ENCODE measurements at places on chromosomes 2 and 18.

DNA sequence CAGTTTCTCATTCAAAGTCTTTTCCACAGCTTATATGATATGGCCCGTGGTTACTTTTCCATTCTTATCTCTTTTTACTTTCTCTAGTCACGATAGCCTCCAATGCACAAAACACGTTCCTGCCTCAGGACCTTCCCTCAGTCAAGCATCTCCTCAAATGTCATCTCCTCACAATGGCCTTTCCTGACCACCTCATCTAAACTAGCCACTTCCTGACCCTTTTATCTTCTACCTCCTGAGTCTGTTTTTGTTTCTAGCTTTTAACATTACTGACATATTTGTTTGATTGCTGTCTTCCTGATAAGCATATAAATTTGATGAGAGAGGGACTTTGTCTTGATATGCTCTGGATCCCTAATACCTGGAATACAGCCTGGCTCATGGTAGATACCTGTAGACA lies 7.6 kb downstream of the PGAP1 start:
- DNase-seq, result no peak

DNA sequence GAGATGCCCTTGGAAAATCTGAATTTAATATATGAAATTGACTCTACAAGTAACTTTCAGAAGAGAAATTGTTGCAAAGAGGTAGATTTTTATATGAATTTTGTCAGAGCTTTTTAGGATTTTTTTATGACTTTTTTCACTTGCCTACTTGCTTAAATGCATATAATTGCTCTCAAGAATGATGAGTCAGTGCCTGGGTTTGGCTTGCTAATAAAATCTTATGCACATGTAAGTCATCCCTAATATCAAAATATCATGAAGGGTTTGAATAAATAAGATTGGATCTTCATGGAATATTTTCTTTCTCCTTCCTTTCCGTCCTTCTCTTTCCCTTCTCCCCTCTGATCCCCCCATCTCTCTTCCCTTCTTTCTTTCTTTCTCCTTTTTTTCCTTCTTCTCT lies 354.1 kb downstream of the TXNL1 start:
- DNase-seq, result no peak

- peak; percentile 59 for DNase-seq
Measured at GRCh38 chr18:51622702-51623101, 425.2 kb upstream of the MEX3C start.

DNA sequence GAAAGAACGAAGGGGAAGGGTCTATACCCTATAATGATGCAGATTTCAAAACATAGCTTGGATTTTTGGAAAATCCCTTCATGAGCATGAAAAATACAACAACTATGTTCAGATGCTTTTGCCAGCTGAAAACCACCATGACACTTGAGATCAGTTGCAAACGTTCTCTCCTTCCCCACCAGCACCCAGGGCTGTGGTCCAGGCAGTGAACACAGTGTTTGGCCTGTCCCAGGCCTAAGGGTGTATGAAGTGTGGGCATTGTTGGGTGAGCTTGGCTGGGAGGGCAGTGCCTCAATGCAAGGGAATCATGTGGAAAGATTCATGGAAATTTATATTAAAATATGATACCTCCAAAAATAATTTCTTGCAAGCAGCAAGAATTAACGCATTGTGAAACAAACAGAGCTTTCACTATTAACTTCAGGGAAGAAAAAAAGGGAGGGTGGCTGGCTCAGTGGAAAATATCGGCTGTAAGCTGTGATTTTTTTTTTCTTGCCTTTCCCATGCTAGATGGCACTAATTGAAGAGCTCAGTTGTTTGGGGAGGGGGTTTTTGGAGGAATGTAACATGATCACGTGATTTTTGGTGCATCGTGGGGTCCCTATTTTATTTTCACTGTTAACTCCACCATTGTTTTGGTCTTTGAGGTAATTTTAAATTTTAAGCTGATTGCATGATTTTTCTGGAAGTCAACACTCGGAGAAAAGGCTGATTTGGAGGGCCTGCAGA lies 52.0 kb downstream of the CDC42EP3 start:
- DNase-seq, result no peak

- DNase-seq, result no peak
Measured at GRCh38 chr2:225042800-225043167, 516 bp upstream of the DOCK10 start.

- no peak for DNase-seq
Measured at GRCh38 chr2:148538375-148538774, 106.2 kb upstream of the EPC2 start.

- DNase-seq, result no peak
Measured at GRCh38 chr2:238487134-238487533, 60.4 kb downstream of the ASB1 start.

DNA sequence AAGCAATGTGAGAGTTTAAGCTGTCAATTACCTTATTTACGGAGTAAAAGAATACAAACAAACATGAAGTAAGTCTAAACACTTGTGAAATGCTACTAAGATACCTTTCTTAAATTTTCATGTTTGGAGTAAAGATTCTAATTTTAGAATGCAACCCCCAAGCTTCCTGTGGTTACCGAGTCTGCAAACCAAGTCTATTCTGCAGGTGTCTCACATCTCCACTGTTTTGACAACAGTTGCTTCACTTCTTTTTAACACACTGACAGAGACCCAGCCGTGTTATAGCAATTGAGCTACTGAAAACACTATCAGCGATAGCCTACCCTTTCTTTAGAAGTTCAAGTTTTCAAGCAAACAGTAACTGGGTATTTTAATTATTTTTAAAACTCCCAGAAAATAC lies 608.3 kb downstream of the ERBB4 start:
- DNase-seq, result no peak

DNA sequence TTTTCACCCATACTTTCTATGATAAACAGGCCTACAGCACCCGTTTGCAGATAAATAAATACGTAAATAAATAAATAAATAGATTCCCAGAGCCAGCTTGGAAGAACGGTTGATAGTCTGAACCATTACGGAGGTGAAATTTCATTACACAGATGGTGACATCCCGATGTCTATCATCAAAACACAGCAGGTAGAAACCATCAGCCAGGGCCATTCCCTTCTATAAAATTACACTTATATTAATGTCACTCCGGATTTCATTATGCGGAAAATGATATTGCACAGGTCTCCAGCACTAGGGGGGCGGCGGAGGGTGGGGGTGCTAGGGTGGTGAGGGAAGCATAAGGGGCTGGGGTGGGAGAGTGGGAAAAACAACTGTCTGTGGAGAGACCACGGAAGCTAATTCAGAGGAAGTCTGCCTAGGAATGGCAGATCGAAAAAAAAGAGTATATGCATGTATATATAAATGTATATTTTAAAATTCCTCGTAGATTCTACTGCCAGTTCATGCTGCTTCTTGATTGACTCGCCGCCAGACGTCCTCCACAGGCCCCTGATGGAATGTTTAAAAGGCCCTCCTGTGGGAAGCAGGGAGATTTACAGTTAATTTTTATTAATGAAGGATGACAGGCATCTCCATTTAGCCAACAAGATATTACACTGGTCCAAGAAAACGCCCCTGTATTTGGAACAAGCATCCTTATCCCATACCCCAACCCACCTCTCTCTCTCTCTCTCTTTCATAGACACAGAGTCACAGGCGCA lies 1906.0 kb upstream of the PIK3C3 start:
- DNase-seq, result no peak

DNA sequence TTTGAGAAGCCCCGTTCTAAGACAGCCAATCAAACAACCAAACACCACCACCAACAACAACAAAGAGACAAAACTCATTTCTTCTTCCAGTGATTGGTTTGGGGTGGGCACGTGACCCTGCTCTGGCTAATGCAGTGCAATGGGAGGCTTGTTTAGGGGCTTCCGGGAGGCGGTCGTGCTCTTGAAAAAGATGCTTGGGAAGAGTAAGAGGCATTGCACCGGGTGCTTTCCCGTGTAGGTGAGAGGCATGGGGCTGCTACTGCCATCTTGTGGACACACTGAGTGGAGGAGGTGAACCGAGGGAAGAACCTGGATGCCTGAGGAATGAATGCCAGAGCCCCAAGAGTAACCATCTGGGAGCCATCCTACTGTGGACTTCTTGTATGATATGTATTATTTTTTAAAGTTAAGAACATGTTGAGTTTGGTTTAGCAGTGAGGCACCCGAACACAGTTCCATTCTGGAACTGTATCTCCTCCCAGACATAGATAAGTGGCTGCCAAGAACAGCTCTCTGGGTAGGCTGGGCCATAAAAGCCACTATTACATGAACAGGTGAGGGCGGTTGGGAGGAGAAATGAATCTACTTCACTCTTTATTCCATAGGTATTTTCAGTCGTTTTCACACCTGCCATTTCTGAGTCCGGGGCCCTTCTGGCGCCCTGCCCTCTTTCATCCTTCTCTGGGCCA lies 19.1 kb upstream of the ARHGAP25 start:
- DNase-seq, result peak; percentile 35

DNA sequence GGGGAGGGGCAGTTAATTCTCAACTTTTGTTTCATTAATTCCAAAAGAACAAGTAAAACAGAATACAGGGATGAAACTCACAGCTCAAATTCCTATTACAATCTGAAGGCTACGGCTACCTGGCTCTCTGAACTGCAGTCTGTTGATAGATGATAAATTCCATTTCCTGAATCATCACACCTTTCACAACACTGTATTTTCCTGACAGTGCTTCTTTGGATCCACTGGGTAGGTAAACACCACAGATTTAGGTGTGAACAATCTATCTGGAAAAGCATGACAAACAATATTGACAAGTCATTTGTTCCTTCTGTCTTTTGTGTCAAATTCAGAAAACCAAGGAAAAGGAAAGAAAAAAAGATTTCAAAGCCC lies 843.2 kb downstream of the LRRTM4 start:
- DNase-seq, result no peak

DNA sequence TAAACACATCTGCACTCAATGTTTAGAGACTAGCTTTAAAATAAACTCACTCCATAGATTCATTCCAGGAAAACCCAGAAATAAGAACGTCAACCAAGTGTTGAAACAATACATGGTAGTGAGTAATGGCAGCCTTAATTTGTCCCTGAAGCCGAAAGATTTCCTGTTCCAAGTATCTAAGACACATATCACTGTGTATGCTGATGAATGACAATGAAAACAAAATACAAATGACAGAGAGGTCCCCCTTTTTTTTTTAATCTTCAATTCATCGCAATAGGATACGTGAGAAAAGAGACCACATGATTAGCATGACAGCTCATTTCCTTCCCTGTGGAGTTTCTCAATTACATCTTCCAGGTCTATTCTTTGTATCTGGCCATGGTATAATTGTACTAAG lies 160.5 kb upstream of the STK17B start:
- DNase-seq, result no peak

GRCh38 chr18:37754141-37754540 lies 188.5 kb upstream of the CELF4 start:
- no peak for DNase-seq

DNA sequence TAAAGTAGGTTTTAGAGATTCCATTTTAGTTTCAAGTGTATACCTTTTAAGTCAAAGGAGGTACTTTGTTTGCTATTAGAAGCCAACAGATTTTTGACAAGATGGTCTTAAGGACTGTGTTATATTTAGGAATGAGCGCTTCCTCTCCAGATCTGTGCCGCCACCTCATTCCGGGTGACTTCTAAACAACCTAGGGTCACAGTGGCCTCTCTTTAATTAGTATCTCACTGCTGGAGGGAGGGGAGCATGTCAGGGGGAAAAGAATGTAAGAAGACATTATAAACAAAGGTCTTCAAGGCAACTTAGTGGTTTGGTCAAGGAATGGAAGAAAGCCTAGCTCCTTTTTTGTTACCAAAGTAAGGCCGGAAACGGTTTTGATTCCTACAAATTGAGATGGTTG lies 67.0 kb downstream of the RBMS1 start:
- no peak for DNase-seq

DNA sequence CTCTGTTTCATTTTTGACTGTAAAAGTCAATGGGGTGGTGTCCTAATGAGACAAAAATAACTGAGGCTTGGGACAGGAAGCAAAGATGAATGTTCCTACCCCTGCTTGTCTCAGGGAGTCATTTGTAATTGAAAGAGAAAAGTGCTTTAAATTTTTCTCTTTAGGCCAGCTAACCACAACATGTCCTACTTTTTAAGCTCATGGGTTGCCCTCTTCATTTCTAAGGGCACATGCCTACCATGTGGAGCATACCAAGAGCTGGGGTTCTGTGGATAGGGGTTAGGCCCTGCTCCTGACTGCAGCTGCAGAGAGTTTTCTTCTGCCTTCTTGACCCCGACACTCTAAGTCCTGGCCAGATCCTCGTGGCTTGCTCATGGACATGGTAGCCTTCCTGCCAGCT lies 96.8 kb upstream of the ARL4C start:
- no peak for DNase-seq

DNA sequence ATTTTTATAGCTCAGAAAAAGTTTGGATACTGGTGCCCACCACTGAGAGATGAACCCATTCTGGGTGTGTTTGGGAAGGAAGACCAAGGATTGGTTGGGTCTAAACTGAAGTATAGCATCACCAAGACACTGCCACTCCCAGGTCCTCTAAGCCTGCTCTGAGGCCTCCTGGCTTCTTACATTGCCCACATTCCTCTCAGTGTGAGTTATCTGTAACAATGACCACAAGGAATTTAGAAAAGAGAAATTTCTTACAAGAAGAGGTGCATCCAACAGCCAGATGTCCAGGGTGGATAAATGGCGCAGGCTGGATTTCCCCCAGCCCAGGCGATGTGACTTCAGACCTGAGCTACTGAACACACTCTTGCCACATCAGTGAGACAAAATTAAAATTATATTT lies 1.6 kb upstream of the GPR45 start:
- no peak for DNase-seq

DNA sequence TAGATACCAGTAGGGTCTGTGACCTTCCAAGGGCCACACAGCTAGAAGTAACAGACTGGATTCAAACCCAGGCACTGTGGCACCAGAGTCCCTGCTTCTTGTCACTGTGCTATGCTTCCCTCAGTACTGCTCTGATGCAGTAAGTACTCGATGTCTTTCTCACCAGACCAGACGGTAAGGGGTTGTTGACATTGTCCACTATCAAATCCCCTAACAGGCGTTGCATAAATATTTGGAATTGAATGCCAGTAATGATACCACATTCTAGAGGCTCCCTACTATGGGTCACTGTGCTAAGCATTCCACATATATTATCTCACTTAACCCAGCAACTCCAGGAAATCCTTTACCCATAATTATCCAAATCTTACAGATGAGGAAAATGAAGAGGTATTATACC lies 223.1 kb downstream of the C1D start:
- DNase-seq, result no peak

GRCh38 chr2:239194731-239195317 lies 206.0 kb downstream of the HDAC4 start:
- DNase-seq, result no peak

DNA sequence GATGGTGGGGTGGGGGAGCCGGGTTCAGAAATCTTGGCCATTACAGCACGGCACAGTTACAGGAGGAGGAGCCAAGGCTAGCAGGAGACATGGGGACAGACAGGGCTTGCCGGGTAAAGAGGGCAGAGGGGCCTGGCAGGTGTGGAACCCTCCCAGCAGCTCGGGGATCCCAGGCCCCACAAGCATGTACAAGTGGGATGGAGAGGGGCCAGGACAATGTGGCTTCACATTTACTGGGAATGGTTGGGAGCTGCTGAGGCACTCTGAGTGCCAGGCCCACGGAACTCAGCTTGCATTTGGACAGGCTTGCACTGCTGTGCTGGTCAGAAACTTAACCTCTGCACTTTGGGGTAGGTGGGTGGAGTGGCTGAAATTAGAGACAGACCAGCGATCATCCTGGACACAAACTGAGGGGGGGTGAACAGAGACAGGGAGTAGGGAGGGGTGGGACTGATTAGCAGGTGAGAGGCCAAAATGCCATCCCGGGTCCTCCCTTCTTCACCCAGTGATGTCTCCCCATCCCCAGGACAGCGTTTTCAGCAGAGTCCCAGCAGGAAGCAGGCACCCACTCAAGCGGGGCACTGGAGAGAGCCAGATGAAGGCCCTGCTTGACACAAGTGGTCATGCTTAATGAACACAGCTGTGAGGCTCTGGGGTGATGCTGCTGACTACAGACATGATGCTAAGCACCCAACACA lies 9.6 kb downstream of the PER2 start:
- DNase-seq, result no peak

Data from NCI-H446 (cell line).